ENCODE measurements at places on chromosomes 3 and 15.

- no peak for DNase-seq
Measured at GRCh38 chr3:74642876-74643275, 28.4 kb upstream of the CNTN3 start.

DNA sequence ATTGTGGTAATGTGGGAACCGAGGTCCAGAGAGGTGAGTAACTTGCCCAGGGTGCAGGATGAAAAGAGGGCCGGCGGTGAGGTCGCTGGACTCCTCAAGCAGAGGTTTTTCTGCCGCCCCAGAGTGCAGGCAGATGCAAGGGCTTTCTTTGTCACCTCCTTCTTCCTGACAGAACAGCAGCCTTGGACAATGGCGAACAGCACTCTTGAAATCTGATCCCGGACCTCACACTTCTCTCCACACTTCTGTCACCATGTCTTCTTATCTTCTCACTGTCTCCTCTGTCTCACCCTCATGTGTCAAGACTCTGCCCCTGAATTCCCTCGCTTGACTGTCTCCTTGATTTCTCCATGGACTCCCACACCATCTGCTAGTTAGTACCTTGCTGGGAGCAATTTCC is 15.4 kb upstream of the VPS8 start:
- DNase-seq: no peak

DNA sequence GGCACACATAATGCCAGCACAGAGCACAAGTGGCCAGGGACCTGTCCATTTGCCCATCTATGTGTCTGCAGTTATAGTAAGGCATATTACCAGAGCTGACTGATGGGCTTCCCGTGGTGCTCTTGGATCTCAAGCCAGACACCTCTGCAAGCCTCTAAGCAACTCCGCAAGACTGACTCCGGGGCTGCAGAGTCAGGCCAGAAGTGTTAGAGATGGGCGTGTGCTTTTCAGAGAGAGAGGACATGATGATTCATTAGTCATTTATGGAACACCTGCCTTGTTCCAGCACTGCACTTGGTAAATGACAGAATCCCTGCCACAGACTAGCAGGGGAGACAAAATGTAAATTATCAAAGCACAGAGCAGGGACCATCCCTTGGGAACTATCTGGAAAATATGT is 559.0 kb downstream of the PDCD6IP start:
- DNase-seq: no peak

- no peak for DNase-seq
Measured at GRCh38 chr3:12471241-12471640, 13.0 kb upstream of the TSEN2 start.

DNA sequence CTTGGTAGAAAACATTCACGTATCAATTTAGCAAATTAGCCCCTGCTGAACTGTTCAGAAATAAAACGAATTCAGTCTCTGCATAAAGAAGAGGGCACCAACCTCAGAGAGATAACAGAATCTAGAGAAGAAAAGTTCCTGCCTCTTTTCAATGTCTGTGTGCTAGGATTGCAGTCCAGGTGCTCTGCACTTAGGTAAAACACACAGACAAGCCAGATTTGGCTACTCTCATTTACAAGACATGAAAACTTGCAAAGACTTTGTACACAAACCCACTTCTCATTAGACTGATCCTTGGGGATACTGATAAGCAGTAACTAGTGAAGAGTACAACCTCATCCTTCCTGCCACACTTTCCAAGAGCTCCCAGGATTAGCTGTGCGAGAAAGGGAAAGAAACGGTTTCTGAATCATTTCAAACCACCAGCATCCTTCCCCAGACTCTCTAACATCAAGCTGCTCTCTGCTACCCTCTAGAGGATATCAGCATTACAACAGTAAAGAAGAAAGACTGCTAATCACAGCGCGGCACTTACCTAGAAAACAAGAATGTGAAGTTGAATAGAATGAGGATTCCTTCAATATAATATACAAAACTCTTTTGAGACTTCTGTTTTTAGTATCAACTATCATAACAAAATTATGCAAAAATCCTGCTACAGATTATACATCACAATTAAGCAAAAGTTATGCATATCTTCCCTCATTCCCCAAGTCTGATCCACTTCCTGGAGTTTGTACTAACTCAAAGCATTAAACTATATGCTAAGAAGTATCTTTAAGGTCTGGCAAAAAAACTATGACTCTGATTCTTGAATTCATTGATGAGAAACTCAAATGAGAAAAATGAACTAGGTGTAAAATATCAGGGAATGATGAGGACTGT is 306.4 kb downstream of the MAGI1 start:
- no peak for DNase-seq

GRCh38 chr3:1953536-1953935 is 145.1 kb upstream of the CNTN4 start:
- no peak for DNase-seq

GRCh38 chr15:78673917-78674444 is 33.0 kb upstream of the CHRNB4 start:
- no peak for DNase-seq

GRCh38 chr15:36877294-36877693 is 223.1 kb downstream of the MEIS2 start:
- DNase-seq: no peak

DNA sequence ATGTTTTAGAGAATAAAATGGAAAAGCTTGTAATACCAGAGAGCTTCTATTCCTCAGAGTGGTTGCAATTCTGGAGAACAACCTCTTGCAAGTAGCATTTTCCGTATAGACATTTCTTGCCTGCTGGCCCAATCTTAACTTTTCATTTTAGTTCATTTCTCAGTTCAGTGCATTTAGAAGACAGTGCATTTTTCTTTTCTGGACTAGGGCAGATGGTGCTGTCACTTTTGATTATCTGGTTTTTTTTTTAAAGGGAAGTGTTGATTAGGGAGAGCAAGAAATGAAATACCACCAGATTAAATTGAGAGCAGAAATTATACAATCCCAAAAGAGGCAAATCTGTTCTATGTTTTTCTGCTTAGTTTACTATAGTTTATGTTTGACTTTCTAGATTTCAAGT is 172.7 kb downstream of the GHSR start:
- DNase-seq: no peak

- DNase-seq: no peak
Measured at GRCh38 chr3:134803652-134804051, 8.6 kb downstream of the EPHB1 start.

DNA sequence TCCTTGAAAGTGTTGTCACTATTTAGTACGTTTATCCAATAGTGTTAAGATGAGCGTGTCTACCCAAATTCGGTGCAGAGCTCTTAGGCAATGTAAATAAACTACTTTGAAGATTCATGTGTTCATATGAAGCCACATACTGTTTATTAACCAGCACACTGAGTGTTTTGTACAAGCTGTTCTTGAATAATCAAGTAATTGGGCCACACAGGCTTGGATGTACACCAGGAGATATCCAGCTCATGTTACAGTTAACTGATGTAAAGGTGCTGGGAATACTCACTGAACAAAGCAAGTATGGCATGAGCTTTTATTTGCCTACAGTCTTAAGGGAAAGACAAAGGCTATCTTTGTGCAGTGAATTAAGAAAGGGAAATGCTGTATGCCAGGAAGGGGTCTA is 632 bp upstream of the DHX36 start:
- DNase-seq: no peak

DNA sequence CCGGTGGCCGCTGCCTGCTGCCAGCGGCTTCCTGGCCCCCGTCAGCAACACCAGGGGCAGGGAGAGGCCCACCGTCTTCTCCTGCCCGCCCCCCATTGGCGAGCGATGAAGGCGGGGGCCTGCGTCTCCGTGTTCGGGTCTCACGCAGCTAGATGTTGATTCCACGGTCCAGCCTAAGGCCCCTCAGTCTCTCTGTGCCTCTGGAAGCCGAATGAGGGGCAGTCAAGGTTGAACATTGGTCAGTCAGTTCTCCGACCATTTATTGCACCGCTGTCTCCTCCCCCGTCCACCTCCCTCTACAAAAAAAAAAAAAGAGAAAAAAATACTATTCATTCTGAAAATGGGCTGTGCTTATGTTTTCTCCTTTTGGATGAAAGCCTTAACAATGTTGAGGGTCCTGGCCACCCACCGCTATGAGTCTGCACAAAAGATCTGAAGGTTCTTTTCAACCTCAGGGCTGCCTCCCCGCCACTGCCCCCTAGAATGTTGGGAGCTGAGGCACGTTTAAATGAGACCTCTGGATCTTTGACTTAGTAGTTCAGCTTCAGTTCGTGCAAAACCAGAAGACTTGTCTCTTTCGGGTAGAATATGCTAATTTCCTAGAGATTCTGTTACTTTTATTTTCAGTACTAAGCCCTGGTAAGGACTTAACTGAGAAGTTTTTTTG is 736 bp downstream of the IREB2 start:
- no peak for DNase-seq

GRCh38 chr3:116084999-116085791 is 360.1 kb downstream of the LSAMP start:
- no peak for DNase-seq

DNA sequence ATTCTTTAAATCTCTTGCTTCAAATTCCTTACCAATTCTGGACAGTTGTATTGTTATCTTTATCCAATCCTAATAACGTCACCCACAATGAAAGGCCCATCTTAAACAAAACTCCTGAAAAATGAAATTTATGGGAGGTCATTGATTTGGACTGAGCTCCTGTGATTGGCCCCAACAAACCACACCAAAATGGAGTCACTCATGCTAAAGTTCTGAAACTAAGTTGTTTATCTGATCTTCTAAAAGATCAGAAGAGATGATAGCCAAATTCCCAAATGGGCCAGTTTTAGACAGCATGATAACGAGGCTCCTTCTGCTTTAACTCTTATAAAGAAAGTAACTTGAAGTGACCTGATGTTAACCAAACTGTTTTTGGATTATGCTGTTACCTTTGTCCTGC is 39.7 kb upstream of the GPD1L start:
- DNase-seq: no peak

DNA sequence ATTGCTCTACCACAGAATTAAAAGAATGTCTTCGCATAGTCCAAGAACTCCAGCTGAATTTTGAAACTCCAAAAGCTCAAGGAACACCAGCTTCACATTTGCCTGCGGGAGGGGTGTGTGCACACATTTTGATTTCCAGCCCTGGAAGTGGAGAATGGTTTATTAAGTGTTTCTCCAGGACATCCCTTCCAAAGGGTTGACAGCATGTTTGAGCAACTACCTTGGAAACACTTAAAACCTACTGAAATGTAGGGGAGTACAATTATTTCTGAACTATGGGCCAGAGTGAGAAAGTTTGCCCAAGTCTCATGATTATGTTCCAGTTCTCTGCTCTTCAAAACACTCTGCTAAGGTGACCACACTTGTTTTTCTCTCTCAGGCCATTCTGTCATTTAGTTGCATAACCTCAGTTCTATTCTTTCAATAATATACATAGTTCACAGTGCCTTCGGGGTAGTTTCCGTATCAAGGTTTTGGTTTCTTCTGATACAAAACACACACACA is 7.9 kb downstream of the ACP3 start:
- no peak for DNase-seq

- DNase-seq: no peak
Measured at GRCh38 chr3:46955801-46956259, 20.7 kb downstream of the CCDC12 start.

DNA sequence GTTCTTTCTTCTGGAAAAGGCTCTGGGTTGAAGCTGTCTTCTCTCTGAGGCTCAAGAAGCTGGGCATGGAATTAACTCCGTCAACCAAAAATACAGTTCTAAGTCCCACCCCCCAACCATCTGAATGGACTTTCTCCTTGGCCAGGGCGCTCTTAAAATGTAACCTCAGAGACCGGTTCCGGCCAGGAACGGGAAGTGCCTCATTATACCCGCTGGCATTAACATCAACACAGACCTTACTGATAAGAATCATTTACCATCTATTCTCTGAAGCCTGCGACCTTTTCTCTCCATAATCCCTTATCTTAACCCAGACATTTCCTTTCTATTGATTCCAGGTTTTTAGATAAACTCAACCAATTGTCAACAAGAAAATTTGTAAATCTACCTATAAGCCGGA is 64.7 kb downstream of the ATP1B3 start:
- no peak for DNase-seq

DNA sequence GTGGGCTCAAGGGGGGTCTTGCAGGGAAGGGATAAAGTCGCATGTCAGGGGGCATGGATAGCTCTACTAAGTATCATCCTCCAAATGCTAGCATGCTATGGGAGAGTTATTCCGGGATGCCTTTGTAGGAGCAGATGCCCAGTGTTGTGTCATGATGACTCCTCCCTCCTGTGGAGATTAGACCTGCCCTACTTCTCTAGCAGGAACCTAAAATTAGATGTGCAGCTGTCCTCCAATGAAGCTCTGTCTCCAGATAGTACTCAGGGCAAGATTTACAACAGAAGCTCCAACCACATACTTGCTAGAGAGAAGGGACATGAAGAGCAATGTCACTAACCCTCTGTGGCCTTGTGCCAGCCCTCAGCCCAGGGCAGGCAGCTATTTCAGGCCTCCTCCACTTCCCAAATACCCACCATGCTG is 82.5 kb downstream of the AGBL1 start:
- DNase-seq: no peak

DNA sequence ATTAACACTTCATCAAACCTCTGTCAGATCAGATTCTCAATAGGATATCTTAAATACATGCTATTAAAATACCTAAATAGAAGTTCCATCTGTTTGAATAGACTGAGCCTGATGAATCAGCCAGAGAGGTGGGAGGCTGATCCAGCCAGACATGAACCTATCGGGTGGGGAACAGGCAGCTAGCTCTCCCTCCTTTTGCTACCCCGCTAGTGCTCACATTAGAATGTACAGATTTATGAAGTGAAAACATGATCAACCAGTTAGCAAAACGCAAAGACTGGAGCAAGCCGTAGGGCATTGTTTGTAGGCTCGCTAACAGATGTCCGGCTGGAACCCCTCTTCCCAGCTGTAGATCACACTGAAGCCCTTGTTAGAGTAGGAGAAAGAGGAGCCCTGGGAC is 54.4 kb downstream of the GTF2E1 start:
- DNase-seq: no peak

DNA sequence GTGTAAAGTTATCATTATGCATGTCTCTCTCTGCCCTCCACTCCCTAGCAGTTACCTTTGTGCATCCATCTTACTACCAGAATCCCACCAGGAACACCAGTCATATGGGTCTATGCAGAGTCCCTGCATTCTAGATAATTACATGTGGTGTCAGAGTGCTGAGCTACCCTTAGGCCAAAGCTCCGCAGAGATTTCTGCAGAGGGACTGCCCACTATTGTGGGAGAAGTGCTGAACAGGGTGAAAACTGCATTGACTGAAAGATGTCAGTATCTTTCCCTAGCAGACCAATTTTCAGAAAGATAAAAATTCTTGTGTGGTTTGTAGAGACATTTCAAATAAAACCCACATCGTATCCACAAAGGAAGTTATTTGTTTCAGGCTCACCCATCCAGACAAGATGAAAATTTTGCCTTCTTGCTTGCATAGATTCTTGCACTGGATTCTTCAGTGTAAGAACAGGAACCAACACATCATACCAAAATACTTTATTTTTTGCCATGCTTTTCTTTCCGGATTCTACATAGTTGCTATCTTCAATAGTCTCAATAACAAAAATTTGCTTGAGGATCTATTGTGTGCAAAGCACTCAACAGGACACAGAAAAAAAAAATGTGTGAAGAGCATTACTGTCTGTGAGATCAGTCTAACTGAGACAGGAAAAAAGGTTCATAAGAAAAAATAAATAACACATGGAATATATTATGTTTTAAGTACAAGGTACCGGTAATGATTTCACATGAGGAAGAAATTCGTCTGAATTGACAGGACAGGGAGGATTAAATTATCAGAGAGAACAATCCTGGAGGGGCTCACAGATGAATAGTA is 32.0 kb upstream of the CCDC80 start:
- no peak for DNase-seq

GRCh38 chr15:25735550-25736384 is 127.4 kb downstream of the ATP10A start:
- DNase-seq: no peak

- no peak for DNase-seq
Measured at GRCh38 chr3:177522051-177522450, 324.8 kb upstream of the TBL1XR1 start.

- no peak for DNase-seq
Measured at GRCh38 chr15:92733090-92733933, 77.7 kb upstream of the FAM174B start.

All from thoracic aorta (tissue), 2 donors.